ENCODE measurements at places on chromosomes 4 and X. TPM values are rescaled to one million over a fixed set of nuclear protein-coding genes. Genes with fewer than 3 reads are reported as not detected.
A peak's percentile ranks its signal among the peaks of the same experiment; 100 is the strongest.

The ERAS gene
- not detected for total RNA-seq

GRCh38 chrX:12210971-12211370 lies 72.7 kb downstream of the FRMPD4 start:
- no peak for DNase-seq
- no peaks in the 10 kb centered on the region for H3K4me1 ChIP-seq
- H3K27ac ChIP-seq = no peak overlapping the region
- no peak overlapping the region for H3K4me3 ChIP-seq
- no peaks in the 10 kb centered on the region for H3K27me3 ChIP-seq
- H3K36me3 ChIP-seq = no peaks in the 10 kb centered on the region

The RS1 gene
- total RNA-seq = 6.3 TPM

The HSD17B13 gene
- total RNA-seq = 1.0 TPM

DNA sequence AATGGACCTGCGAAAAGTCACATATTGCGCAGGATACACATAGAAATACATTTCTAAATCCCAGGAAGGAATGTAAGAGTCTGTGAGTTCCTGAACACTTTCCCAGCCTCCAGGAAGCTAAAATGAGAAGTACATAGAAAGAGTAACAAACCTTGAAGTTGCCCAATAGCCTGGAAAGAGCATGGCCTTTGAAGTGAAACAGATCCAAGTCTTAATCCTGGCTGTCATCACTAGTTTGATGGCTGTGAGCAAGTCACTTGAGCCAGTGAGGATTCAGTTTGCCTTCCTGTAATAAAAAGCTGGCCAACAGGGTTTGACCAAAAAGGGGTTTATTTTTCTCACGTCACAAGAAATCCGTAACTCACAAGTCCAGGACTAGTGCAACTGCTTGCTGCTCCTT lies 69.8 kb downstream of the ARHGEF38 start:
- H3K4me3 ChIP-seq = no peak overlapping the region
- no peaks in the 10 kb centered on the region for H3K27me3 ChIP-seq
- DNase-seq = no peak
- H3K27ac ChIP-seq = peak overlapping the region; percentile 19

DNA sequence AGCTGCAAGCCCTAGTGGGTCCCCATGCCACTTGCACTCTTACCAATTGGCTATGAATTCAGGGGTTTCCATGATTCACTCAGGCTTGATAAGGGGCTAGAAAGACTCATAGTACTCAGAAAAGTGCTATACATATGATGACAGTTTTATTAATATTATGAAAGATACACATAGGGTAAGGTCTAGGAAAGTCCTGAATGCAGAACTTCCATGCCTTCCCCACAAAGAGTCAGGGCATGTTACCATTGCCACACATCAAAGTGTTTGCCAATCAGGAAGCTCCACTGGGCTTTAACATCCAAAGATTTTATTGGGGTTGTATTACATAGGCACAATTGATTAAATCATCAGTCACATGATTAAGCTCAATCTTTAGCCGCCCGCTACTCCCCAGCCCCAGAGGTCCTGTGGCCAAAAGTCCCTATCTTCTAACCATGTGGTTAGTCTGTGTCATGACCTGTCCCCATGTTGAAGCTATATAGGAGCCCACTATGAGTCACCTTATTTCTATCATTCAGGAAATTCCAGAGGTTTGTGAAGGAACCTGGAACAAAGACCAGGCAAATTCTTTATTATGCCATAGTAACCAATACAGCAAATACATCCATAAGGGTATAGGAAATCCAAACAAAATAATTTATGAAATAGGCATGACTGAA lies 635.6 kb downstream of the STPG2 start:
- no peaks in the 10 kb centered on the region for H3K27me3 ChIP-seq
- H3K36me3 ChIP-seq = no peaks in the 10 kb centered on the region
- DNase-seq = no peak
- no peak overlapping the region for H3K27ac ChIP-seq
- no peaks in the 10 kb centered on the region for H3K4me1 ChIP-seq

The SPATA4 gene
- total RNA-seq = 4.1 TPM

The SHOX gene
- not detected for total RNA-seq

DNA sequence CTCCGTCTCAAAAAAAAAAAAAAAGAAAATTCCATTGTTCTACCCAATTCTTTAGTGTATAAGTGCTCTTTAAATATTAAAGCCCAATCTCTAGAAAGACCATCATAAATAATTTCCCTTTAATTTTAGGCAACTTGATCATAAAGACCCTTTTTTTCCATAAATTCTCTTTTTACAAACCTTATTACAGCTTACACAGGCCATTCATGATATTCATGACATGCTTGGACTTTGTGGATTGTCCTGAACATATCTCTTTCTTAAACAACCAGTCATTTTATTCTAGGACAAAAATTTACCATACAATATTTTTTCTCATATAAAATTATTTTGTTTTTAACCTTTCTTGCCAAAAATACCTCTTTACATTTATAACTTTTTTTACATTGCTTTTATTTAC lies 30.5 kb downstream of the TLR8 start:
- no peak for DNase-seq
- no peak overlapping the region for H3K4me3 ChIP-seq
- no peaks in the 10 kb centered on the region for H3K36me3 ChIP-seq
- H3K27ac ChIP-seq = no peak overlapping the region
- H3K4me1 ChIP-seq = no peaks in the 10 kb centered on the region

The FGB gene
- total RNA-seq = 0.28 TPM
